ENCODE measurements at places on chromosomes 3 and 15.

DNA sequence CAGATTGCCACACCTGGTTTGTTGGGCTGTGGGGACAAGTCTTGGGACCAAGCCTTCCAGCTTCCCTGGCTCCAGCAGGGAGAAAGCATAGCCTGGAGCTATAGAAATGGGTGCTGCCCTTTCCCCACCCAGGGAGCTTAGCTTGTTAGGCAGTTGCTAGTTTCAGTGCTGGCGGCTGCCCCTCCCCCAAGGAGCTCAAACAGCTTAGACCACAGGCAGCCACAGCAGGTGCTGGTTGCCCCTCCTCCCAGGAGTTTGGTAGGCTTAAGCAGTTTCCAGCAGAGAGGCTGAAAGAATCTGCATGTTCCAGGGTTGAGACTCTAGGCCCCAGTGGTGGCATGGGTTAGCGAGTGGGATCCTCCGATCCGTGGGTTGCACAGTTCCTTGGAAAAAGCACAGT, 889.7 kb downstream of the IGSF11 start:
- DNase-seq = no peak

- no peak for DNase-seq
Observed at GRCh38 chr3:98026425-98027084, 8.6 kb downstream of the GABRR3 start.

DNA sequence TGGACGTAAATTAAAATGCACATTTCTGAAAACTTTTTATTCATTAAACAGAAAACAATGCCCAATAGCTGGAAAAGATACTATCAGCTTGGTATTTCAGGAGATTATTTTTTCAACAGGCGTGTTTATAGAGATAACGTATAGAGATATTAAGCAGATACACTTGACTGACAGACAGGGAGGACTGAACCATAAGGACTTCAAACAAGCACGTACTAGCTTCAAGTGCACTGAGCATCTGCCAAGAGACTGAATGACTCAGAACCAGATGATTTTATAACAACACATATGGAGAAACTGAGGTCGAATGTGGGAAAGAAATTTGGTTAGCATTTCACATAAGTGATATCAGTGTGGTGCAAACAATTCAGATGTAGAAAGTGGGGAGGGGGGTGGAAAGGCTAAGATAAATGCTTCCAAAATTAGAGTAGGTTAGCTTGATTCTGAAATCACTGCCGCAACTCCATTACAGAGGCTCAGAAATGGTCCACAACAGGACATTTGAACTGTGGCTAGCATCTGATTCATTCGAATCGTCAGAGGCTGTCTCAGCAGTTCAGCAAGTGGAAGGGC, 103.5 kb downstream of the SEMA6D start:
- DNase-seq = no peak

DNA sequence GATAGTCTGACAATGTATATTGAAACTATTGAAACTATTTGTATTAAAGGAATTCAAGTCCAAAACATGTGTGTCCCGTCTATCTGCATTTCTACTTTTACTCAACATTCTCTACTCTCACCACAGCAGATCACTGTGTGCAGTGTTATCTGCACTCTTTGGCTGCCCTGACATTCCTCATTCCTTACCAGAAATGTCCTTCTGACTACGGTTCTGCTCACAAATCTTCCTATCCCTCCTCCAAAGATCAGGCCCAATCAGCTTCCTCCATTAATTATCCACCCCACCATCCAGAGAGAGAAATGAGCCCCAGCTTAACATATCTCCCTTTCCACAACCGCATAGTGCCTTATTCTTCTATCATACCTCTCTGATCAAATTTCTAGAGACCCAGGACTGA, 94.7 kb downstream of the TBL1XR1 start:
- DNase-seq = no peak

DNA sequence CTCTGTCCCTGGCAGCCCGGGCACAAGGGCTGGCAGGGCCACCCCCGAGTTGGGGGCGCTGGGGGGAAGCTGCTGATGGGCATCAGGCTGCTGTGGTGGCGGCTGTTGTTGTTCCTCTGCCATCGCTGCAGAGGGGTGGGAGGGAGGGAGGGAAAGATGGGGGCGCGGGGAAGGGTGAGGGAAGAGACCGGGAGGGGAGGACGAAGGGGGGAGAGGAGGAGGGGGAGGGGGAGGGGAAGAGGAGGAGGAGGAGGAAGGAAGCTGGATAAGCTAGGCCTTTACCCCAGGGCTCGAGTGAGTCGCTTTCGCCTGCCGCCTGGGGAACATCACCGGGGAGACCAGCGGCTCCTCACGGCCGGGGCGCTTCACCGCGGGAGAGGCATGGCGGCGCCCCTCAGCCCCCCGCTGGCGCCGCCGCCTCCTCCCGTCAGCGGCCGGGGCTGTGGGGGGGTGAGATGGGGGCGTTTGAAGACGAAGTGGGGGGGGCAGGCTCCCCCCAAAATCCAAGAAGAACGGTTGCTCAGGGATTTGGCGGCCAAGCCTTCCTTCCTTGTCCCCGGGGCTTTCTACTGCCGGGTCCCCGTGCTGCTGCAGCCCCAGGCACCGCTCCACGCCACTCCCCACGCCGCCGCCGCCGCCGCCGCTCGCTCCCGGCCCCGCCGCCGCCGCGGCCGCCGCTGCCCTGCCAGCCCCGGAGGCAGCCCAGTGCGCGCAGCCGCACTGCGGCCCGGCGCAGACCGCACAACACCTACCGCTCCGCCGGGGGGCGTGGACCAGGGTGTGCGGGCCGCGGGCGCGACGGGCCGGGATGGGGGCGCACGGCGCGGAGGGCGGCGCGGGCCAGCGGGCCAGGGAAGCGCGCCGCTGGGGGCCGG, at the start of gene RFX7:
Gene RFX7 (minus strand): TSS at position 717 of the 875 bp plus-strand sequence. CDS start 594 bp downstream, at position 123.
- peak; percentile 54 for DNase-seq

DNA sequence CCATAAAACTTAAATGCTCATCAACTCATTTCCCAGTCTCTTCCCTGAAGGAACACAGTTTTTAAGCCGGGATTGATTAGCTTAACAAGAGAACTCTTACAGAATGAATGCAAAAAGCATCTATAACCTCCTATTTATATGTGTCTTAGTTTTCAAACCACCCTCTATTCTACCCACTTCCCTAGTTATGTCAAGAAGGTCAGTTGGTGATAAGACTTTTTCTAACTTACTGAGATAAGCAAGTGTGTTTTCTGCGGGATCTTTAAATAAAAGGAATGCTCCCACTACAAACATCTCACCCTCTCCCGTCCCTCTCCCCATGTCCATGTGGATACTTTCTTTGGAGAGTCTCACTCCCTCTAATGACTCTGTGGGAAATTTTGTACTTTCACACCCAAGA, 218.5 kb downstream of the SV2B start:
- DNase-seq = no peak

GRCh38 chr3:197344582-197345318, 46.3 kb upstream of the DLG1 start:
- DNase-seq = no peak

DNA sequence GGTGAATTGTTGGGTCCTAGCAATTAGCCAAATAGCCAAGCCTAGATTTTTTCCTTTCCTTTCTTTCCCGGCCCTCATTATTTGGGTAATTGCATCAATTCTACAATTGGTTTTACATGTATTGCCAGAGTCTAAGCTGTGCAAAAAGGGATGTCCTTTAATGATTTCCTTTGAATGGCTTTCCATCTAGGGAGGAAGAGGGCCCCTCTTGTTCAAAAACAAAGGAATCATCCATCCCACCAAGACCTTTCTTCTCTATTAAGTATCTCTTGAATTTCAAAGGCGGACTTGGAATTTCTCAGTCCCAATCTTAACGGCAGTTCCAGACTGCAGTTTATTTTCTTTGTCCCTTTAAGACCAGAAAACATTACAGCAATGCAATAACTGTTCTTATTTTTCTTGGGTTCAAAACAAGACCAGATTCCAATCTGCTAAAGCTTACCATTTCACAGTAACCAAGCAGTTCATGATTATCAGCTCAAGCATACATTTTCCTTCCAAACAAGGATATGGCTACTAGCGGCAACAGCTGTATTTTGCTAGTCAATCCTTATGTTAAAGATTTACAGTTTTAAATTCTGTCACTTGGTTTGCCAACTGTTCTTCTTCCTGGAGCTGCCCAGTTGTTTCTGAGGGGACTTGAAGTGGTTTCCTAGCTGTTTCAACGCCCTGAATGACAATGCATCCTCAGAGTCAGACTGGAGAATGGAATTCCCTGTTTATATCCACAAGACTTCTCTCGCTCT, 91.4 kb upstream of the LRIG1 start:
- no peak for DNase-seq

DNA sequence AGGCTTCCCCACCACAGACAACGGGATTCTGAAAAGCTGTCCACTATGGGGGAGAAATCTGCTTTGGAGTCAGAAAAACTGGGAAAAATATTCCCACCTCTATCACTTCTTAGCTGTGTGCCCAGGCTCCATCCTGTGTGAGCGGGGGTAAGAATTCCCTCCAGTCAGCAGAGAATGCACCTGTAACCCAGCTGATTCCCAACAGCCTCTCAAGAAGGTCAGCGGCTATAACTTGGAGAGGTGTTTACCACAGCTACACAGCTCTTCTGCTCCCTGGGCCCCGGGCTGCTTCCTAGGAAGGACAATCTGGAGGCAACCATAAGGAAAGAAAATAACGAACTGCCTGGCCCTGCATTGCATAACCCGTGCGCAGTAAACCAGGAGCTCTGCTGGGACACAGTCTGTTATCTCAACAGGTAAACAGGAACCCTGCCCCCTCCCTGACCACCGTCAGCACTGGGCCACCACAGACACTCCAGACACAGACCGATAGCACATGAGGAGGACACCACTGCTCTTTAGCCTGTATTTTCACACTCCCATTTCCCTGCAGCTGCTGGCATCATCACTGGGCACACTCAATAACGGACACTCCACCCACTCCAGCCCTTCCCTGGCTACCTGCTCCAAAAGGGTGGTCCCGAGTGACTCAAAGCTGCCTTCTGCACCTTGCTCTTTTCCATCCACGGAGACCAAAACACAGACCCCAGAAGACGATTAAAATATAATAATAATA, 2.1 kb downstream of the RAB43 start:
- no peak for DNase-seq

- peak; percentile 69 for DNase-seq
Observed at GRCh38 chr15:90059208-90059985, 42.9 kb downstream of the IDH2 start.

- DNase-seq = no peak
Observed at GRCh38 chr15:92393980-92394308, 263 bp downstream of the ST8SIA2 start.

- DNase-seq = no peak
Observed at GRCh38 chr15:50353251-50353974, 1.6 kb downstream of the GABPB1 start.

DNA sequence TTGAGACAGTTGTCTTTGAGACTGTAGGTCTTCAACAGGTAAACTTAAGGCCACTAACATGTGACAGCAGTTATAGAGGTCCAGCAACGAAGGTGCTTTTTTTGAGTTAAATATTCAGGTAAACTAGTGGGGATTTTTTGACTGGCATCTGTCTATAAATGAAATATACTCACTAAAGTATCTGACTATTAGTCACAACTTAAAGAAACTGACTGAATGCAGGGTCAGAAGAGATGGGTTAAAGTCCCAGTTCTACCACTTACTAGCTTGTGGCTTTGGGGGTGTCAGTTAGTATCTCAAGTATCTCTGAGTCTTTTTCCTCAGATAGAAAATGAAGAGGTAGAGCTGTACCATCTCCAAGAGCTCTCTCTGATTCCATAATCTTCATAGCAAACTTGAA, 18.0 kb downstream of the MIX23 start:
- no peak for DNase-seq

DNA sequence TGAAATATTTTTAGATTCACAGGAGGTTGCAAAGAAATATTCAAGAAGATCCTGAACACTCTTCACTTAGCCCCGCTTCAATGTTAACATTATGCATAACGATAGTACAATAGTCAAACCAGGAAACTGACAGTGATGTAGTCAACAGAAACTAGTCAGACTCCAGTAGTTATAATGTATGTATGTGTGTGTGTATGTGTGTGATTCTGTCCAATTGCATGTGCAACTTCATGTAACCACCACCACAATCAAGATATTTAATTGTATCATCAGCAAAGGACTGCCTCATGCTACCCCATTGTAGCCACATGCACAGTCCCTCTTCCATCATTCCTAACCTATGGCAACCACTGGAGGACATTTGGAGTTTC, 77.9 kb downstream of the APBA2 start:
- DNase-seq = no peak

DNA sequence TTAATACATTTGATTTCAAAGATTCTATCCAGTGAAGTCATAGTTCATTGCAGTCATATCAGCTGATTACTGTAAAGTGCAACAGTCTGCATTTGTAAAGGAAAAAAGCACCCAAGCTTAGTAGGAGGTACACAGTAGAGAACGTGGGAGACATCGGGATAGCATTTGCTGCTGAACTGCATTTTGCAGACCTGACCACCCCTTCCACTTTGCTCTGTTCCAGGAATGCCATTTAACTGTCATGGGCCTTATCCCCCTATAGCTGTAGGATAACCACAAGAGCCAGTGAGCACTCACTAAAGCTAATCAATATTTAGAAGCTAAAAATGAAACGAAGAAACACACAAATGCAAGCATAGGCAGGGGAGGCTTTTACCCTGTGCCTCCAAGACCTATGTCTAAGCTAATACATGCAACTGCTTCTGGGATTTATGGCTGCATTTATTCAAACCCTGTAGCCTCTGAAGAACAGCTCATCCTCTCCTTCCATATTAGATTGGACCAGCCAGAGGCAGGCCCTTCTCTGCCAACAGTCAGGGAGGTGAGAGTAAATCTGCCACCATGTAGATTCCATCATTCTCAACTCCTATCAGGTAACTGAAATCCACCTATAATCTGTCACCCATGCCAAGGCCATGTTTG, 23.0 kb downstream of the TNIK start:
- DNase-seq = no peak

DNA sequence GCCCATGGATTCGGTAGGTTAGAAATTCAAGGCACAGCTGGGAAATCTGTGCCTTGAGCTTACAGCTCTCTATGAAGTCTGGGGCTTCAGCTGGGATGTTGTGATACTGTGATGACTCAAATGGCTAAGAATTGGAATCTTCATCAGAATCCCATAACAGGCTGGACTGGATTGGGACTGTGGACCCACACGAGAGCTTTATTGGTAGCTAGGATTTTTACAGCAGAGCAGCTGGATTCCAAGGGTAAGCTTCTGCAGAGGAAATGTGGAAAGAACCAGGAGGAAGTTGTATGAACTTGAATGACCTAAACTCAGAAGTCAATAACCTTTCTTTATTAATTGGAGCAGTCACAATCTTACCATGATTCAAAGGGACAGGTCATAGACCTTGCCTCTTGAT, 1187.1 kb downstream of the ROBO1 start:
- DNase-seq = no peak

GRCh38 chr3:55065331-55065730, 137.5 kb upstream of the LRTM1 start:
- no peak for DNase-seq

GRCh38 chr3:118488732-118489131, 545.9 kb downstream of the IGSF11 start:
- DNase-seq = no peak

Data from stimulated activated CD4-positive, alpha-beta T cell treated with anti-CD3 and anti-CD28 coated beads, Interleukin-4, amount 100 ng/mL, for 48 hours (primary cell).